ENCODE measurements at places on chromosomes 12 and 14. TPM values are rescaled to one million over a fixed set of nuclear protein-coding genes. Genes with fewer than 3 reads are reported as not detected.

Gene CPM
- 61.5 TPM for total RNA-seq

Gene MCRS1
- 64.5 TPM for total RNA-seq

Gene ACVRL1
- 37.1 TPM for total RNA-seq

Gene LPAR5
- total RNA-seq, result 15.0 TPM

Gene CCDC38
- not detected for total RNA-seq

Gene NOXRED1
- 0.37 TPM for total RNA-seq

Gene CBLN3
- 14.0 TPM for total RNA-seq

Gene PTPRQ
- total RNA-seq, result 1.3 TPM

Gene DDX24
- 187 TPM for total RNA-seq

Gene CLEC7A
- total RNA-seq, result 10.8 TPM
